Activated naive CD4-positive, alpha-beta T cell treated with anti-CD3 and anti-CD28 coated beads, Interleukin-2, amount 50 U/mL, for 72 hours (primary cell): ENCODE measurements at places on chromosomes 2 and 18.

DNA sequence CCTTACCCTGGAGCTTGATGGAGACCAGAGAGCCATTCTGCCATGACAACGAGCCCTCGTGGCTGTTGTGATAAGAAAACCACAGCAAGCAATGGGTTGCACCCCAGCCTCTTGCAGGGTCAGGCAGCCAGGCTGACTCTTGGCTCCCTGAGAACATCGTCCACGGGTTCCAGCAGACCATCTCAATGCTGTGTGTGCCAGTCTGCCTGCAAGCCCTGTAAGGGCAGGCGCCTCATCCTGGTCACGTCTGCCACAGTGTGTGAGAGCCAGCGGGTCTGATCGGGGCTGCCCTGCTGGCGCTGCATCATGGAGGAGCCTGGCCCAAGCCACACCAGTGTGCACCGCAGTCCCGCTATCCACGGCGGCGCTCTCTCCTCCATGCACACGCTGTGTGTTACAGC is 71.0 kb upstream of the MGAT4A start:
- no peak for DNase-seq

DNA sequence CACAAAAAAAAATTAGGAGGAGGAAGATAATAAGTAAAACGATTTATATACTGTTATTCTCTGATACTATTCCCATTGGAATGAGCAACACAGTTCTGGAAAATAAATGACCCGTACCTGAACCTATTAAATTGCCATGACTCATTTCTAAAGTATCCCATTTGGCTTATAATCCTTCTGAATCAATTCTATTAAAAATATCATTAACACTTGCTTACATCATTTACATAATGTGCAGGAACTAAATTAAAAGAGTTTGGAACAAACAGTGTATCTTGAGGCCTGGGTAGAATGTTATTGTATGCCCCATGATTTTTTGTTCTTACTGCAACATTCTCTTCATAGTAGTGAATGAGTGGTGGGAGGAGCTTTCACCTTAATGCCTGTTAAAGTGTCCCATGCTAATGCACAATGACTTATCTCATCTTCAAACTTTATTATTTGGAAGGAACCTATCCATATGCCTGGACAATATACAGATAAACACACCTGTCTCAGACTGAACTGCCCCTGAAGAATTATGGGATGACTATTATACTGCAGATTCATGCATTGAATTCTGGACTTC is 549.9 kb upstream of the ACVR2A start:
- no peak for DNase-seq

GRCh38 chr18:5175378-5175777 is 21.7 kb downstream of the AKAIN1 start:
- no peak for DNase-seq

DNA sequence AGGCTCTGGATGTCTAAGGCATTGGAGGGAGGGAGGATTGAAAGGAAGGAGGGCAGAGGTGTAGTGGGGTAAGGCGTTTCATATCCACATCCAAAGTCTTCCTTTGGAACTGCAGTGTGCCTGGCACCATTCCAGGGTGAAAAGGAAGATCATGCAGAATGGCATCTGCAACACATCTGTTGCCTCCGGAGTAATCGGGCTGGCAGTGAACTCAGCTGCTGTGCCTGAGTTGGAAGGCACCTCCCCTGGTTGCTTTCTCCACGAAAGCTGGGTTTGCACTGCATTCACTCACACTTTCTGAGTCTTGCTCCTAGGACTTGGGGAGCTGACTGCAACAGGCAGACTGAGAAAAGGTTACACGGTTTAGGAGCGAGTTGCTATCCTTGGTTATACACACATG is 30.3 kb upstream of the SEC11C start:
- no peak for DNase-seq

GRCh38 chr2:105937498-105938097 is 192.9 kb downstream of the NCK2 start:
- no peak for DNase-seq

DNA sequence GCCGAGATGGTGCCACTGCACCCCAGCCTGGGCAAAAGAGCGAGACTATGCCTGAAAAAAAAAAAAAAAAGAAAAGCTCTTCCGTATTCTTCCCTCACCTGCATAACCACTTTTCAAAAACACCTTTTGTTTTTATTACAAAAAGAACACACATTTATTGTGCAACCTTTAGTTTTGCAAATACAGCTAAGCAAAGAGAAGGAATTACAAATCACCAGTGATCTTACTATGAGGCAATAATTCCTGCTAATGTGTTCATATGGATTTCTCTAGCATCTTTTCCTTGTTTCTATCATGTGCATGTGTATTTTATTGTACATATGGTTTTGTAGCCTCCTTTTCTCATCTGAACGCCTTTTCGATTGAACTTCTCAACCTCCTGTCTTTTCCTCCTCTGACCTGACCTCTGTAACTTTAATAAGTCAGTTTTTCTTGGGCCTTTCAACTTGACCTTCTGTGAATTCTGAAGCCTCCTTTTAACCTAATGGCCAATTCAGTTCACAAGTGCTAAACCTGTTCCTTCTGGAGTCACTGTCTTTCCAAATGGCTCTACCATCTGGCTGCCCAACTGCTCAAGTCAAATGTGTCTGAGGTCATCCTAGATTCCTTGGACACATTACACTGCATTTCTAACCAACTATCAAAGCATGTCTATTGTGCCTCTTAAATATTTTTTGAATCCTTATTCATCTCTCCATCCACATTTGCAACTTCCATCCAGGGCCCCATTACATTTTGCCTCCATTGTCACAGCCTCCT is 59.1 kb upstream of the DAPL1 start:
- DNase-seq = no peak

DNA sequence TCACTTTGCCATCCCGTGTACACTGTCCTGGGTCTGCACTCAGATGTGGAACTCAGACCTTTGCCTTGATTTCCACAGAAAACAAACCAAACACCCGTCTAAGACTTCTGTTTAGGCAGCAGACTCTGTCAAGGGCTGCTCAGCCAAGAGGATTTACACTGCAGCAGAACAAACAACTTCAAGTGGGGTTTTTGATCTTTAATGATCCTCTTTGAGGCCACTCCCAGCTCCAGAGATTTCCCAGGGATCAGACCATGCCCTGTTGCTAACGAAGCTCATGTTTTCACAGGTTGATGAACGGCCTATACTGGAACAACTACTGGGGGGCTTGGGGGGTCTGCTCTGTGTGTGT is 52.5 kb upstream of the LGALSL start:
- DNase-seq = no peak

DNA sequence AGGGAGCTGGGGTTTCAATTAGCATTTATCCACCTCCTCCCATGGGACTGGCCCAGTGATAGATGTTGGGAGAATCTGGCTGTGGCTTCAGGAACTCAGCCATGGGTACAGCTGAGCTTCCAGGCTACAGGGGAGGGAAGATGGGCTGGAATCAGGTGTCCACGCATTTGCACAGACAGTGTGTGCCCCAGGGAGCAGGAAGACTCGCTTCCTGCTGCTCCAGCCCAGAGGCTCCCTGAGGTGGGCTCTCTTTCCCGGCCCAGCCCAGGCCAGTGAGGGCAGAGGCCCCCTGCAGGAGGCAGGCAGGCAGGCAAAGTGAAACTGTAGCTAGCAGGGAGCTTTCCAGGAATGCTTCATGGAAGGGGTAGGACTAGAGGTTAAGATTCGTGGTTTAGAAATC is 28.7 kb downstream of the DYSF start:
- DNase-seq = no peak

- no peak for DNase-seq
Observed at GRCh38 chr18:78072375-78072774, 822.7 kb downstream of the GALR1 start.
